ENCODE measurements at places on chromosomes 2 and 18. TPM values are rescaled to one million over a fixed set of nuclear protein-coding genes. Genes with fewer than 3 reads are reported as not detected.

Gene EML6
- 0.09 TPM for total RNA-seq

GRCh38 chr2:101974663-101975062 is 17.1 kb upstream of the IL1R2 start:
- DNase-seq = no peak

DNA sequence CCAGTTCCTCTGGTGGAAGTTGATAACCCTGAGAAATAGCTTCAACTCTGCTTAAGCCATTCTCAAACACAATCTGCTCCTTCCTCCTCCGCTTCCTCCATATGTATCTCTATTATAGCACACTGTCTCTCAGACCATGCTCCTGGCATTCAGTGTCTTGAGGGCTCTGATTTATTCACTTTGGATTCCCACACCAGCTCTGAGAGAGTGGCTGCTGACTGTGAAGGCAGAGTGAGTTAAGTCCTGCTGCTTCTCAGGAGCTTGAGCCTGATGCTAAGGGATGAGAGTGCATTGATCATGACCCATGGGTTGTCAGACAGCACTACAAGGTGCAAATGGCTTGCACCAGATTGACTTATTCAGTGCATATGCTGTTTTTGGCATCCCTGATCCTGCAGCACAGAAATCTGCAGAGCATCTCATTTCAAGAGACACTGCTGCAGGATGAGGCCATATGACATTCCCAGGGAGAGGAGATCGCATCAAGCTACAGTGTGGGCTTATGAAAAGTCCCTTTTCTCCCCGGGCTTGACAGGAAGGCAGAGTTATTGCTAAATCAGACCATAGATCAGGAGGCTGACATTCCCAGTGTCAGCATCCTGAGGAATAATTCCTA is 500.5 kb upstream of the RAB6C start:
- DNase-seq = no peak

Gene CXCR2
- not detected for total RNA-seq

DNA sequence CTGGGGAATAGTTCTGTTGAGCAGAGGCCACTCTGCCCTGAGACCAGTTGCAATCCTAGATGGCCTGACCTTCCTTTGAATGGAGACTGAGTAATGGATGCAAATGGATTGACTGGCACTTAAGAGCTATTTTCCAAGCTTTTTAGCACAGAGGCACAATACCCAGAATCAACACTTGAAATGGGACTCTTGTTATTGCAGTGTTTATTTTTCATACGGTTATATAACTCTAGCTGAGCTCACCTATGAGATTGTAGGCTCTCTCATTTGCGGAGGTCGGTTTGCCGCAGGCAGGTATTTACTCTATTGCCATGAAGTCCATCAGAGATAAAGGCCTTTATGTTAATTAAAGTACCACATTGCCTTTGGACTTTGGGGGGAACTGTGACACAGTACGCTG is 422.3 kb upstream of the CELF4 start:
- no peak for DNase-seq

Gene LRP2
- total RNA-seq = 0.20 TPM

Gene PDCD1
- total RNA-seq = not detected

Gene DNAJC27
- total RNA-seq = 7.5 TPM

DNA sequence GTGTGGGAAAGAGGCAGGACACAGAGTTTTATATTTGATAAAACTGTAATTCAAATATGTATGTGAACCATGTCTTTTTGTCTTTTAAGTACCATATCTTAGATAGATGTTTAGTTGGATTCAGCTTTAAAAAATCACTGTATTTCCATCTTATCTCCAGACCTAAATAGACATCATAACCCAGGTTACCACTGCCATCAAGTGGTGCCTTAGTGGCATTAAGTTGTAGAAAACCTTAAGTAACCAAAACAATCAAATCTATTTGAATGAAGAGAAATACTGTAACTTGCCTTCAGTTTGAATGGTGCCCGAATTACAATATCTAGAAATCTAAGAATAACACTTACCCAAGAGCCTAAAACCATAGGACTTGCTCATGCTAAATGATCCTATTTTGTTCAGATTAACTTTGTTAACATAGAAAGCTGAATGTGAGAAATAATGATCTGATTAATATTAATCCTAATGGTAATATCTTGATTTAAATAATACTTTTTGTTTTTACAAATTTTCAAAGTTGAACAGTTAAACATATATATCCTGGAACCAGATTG is 92.5 kb upstream of the MAP2 start:
- peak; percentile 55 for DNase-seq

DNA sequence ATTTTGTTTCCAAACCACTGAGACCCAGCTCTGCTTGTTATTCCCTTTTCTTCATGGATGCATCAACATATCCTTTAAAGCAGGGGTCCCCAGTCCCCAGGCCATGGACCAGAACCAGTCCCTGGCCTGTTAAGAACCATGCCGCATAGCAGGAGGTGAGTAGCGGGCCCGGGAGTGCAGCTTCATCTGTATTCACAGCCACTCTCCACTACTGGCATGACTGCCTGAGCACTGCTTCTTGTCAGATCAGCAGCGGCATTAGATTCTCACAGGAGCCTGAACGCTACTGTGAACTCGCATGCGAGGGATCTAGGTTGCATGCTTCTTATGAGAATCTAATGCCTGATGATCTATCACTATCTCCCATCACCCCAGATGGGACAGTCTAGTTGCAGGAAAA is 1.6 kb upstream of the POLI start:
- DNase-seq = no peak

Gene INHA
- 0.64 TPM for total RNA-seq

DNA sequence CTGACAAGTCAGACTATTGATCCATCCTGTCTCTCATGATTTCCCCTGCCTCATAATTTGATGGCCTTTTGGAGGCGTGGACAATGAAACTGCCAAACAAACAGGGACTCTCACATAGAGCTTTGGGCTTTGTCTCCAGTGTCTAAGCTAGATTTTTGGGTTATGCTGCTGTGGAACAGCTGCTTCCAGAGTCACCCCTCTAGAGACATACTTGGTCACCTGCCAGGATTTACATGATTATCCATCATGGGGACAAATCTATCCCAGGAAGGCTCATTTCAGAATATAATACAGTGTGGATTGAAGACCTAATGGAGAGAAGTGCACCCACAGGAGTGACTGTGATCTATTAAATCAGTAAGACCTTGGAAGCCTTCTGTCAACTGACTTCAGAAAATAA is 159.6 kb downstream of the SLC8A1 start:
- DNase-seq = no peak

- no peak for DNase-seq
These were observed 12.6 kb downstream of the EIF2AK3 start for GRCh38 chr2:88614497-88615157.

Gene DSC2
- total RNA-seq = 13.3 TPM

GRCh38 chr18:36387310-36387709 is 89.8 kb downstream of the FHOD3 start:
- DNase-seq = no peak

GRCh38 chr2:196068271-196069209 is at the start of gene DNAH7:
Gene DNAH7 (minus strand): TSS chr2:196068837. CDS start chr2:196068711, 126 bp downstream.
- peak; percentile 76 for DNase-seq

Gene TRABD2A
- 2.6 TPM for total RNA-seq

DNA sequence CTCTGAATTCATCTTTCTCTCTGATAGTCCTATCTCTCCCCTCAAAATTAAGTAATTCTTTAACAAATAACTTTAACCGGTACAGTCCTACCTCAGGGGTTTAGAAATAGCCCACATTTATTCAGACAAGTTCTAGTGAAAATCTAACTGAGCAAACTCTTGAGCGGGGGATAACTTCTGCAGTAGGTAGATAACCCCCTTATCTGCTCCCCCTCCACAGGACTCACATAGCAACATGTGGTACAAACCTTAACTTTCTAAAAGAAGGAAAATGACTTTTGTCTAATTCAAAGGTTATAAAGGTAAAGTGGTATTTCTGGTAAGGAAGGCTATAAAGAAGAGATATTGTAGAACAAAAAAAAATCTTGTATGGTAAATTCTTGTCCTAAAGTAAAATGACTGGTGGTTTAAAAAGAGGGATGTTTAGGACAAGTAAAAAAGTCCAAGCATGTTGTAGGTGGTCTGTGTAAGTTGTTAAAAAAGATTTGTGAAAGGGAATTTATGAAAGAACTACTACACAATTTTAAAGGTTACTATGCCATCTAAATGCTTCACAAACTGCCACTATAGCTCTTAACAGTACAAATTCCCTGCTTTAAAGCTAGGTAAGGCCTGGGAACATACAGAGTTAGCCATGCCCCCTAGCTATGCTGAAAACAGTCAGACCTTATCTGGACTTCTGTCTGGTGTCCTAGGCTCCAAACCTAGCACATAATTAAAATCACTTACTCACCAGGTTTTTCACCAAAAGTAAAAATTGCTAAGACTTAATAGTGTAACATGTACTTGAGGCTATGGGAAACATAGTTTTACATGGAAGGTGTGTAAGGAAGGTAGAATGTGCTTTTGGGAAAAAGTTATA is 8.1 kb upstream of the RPIA start:
- DNase-seq = no peak

GRCh38 chr2:127530245-127531140 is 4.2 kb upstream of the IWS1 start:
- no peak for DNase-seq

GRCh38 chr2:129757915-129758783 is 221.3 kb upstream of the RAB6C start:
- DNase-seq = no peak

Gene CMPK2
- total RNA-seq = 0.17 TPM

DNA sequence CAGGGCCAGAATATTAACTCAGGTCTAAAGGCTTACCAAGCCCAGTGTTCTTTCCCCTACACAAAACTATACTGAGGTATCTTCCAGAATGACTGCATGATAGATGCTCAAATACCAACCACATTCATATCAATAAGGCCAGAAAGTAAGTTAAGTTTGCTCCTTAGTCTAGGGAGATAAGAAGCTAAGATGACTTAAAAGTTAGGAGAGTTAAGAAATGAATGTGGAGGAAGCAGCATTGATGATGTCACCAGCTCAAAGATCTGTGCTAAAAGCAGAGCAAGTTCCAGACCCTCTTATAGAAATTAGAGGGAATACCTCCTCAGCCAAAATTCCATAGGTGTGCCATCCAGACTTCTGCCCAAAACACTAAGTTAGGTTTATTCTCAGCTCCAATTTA is 6.1 kb downstream of the PPP4R1 start:
- no peak for DNase-seq

DNA sequence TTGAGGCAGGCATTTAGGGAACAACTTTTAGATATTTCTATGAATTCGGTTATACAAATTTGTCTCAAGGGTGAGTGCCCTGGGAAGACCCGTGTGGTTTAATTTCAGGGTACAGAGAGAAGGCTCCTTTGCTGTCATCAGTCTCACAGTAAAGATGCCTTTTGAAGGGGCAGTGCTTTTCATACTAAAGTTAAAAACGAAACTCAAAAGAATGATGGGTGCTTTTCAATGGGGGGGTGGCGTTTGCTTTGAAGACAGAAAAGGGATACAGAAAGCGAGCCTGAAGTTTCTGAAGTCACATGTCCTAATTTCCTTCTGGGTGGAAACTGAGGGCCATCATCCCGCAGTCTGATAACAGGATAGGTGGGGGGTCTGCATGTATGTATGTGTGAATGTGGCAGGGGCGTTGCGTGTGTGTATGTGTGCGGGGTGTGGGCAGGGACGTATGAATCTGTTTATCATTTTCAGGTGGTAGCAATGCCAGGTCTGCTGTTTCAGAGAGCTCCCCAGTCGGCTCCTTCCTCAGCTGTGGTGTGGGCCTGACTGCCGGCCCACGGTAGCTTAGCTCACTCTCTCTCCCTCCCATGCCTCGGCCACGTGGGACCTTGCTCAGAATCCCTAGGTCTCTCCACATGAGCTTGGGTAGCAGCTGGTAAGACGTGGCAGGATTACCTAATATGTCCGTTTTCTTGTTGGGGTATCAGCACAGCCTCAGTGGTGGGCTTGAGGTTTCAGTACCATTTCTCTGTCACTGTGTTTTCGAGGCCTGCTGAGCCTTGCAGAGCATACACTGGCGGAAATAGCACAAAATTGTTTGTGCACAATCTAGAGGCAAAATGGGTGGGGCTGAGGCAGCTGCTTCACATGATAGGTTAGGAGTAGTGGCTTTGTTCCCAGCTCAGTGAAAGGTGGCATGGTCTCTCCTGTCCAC is 32.7 kb downstream of the ARHGAP25 start:
- no peak for DNase-seq

DNA sequence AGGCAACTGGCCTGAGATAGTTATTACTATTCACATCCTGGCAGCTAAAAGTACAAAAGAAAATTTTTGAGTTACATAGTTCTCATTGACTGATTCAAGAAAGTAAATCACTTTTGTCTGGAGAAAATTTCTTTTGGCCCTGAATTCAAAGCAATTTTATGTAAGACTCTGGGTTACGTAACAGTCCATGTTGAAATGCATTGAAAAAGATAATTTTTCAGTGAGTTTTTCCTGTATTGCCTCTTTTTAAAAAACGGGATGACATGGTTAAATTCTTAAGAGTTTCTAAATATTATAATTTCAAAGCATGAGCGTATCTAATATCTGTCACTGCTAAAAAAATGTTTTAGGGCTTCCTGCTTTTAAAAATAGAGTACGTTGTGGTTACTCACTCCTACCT is 72.7 kb downstream of the ANKRD12 start:
- no peak for DNase-seq

Gene HMSD
- 0.81 TPM for total RNA-seq

Gene GAD1
- total RNA-seq = not detected

Gene EPB41L5
- 21.5 TPM for total RNA-seq

- DNase-seq = no peak
These were observed 69.4 kb upstream of the GPC1 start for GRCh38 chr2:240365971-240366471.

GRCh38 chr2:61816480-61817355 is 37.1 kb downstream of the FAM161A start:
- no peak for DNase-seq

DNA sequence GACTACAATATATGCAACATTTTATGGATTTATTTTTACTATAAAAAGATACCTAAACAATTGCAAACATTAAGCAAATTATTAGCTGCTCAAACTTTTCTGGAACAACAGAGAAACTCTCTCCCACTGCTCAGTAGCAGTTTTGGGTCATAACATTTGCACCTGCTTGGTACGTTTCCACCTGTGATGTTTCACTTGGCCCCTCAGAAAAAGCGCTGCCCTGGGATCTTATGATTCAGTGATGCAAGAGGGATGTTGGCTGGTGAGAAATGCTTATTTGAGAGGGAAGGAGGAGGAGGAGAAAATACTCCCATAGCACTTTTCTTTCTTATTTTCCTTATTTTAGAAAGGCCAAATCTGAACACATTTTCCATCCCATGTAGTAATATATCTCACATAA is 9.2 kb downstream of the IRS1 start:
- no peak for DNase-seq

- no peak for DNase-seq
These were observed 13.2 kb downstream of the SH2D6 start for GRCh38 chr2:85431570-85432205.
